ENCODE measurements at places on chromosomes 12 and 14.

GRCh38 chr12:121799842-121800693 lies 3.7 kb upstream of the SETD1B start:
- DNase-seq, result no peak

GRCh38 chr14:57323721-57324120 lies 55.0 kb downstream of the AP5M1 start:
- DNase-seq, result no peak

- DNase-seq, result no peak
These were observed 5.5 kb downstream of the TNFAIP2 start for GRCh38 chr14:103128631-103129300.

- DNase-seq, result no peak
These were observed 68.5 kb downstream of the PPHLN1 start for GRCh38 chr12:42394429-42394828.

DNA sequence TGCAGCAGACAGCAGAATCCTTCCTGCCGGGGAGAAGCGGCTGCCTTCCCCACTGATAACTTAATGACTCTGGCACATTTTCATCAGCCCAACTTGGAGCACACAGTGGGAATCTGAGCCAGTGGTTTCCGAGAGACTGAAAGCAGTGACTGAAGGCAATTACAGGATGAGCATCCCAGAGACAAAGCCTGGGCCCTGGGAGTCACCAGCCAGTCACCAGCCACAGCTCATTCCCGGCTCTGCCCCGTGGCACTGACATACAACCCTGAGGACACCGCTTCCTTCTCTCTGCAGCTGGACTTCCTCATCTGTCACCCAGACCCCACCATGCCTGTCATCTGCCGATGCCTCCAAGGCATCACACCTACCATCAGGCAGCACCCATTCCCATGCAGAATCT lies 192.3 kb downstream of the DPF3 start:
- DNase-seq, result no peak

- no peak for DNase-seq
These were observed 147.1 kb downstream of the KIF26A start for GRCh38 chr14:104285508-104285840.

GRCh38 chr12:25382311-25383106 lies 131.8 kb upstream of the KRAS start:
- no peak for DNase-seq

DNA sequence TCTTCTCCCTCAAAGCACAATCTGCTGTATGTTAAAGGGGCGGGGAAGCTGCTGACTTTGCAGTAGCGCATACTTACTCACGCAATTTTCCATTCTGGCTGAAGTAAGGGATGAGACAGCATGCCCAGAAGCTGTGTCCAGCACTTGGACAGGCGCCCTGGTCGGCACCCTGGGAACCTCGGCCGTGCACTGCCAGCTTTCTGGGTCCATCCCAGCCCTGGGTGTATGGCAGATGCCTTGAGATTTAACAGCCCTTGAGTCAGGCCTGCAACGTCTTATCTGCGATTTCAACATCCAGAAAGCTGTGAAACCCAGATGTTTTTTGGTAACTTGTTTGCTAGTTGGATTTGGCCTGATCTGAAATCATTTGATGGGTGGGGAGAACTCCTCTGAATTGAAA lies 16.1 kb downstream of the EML1 start:
- DNase-seq, result no peak

DNA sequence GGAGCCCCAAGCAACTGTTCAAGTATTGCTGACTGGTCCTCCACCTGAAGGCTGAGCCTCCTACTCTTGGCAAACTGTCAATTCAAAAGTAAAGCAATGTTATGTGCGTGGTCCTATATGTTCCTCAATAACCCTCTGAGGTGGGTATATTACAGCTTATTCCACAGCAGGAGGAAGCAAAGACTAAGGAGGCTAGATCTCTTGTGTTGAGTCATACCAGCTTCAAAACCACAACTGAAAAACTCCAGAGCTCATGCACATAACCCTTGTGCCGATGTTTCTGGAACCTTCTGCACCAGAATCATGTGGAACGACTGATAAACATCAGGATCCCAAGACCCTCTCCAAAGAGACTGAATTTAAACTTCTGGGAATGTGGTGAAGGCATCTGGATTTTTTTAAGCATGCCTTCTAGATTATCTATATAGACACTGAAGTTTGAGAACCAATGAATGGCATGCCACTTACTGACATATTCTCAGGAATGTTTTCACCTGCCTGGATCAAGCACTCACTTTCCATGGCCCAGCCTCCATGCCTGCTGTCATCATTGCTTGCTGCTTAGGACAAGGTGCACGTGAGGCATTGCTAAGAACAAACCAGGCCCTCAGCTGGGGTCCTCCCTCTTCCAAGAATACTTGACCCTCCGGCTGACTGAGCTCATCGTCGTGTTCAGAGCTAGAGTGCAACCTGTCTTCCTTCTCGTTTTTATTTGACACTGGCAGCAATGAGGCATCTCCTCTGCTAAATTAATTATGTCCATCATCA lies 194.7 kb downstream of the BCL11B start:
- DNase-seq, result no peak

DNA sequence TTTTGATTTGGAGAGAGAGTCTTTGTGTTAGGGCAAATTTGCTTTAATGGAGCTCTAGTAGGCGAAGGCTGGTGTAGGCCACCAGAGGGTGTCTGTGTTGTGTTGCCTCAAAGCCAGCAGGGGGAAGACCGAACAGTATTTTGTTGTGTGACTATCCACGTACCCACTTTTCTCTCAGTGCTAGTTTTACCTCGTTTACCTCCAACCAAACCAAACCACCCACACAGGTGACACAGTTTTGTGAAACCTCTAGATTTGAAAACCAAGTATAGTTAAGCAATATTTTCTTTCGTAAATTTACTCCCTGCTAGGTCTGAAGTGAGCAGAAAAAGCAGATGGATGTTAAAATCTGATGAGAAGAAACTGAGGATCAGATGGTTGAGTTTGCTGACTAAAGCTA lies 36.3 kb upstream of the NPFF start:
- DNase-seq, result peak; percentile 48

- DNase-seq, result no peak
These were observed 541.4 kb upstream of the ATP2B1 start for GRCh38 chr12:90250042-90250441.

- no peak for DNase-seq
These were observed 68.7 kb downstream of the CCDC91 start for GRCh38 chr12:28258998-28259397.

GRCh38 chr14:59037086-59037485 lies 151.4 kb upstream of the DAAM1 start:
- DNase-seq, result no peak

- DNase-seq, result no peak
These were observed 32.3 kb downstream of the KCNK13 start for GRCh38 chr14:90093942-90094595.

- no peak for DNase-seq
These were observed 445.4 kb downstream of the BCL11B start for GRCh38 chr14:98826618-98827017.
